ENCODE measurements at places on chromosomes 16 and 17.

DNA sequence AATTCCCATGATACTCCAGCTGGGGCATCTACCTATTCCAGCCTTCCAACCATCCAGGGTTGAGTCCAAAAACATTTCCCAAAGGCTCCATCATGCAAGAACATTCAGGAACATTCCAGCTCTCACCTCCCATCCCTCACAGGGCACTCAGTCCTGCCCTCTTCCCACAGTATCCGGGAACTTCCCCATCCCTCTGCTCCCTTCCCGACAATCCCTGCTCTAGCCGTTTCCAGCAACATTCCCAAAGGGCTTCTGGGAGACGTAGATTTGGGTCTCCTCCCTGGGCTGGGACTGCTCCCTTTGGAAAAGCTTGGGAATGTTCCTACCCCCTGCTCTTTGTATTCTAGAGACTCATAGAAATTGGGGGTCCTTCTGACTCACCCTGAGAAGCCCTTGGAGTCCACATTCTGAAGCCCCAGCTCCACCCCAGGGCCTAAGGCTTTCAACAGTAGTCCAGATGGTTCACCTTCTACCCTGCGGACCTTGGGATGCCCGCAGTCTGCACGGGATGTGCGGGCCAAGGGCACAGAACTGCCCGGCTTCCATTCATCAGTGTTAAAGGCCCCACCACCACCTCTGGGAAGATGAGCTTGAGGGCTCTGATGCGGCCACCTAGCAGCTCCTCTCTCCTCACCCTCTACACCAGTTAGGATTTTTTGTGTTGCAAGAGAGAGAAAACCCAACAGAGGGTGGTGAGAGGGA, 25.4 kb downstream of the NGFR start:
- no peak for DNase-seq

DNA sequence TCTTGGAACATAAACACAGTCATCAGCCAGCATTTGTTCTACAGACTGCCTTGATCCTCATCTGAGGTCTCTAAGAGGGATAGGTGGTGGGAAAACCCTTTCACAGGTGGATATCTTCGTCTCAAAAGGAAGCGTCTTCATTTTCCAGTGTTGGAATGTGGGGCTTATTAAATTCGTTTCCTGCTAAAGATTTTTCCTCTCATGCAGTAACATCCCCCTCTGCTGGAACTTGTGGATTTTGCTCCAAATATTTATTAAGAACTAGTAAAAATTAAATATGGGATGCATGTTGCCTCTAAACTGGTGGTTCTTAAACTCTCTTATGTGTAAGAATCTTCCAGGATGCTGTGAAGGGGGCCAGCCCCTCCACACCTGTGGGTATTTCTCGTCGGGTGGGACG, 20.1 kb upstream of the MLYCD start:
- DNase-seq: no peak

GRCh38 chr17:2048805-2049204, 6.1 kb upstream of the HIC1 start:
- DNase-seq: no peak

- no peak for DNase-seq
Measured at GRCh38 chr16:6836766-6837165, 495.9 kb upstream of the RBFOX1 start.
